Left ventricle myocardium superior (tissue), 1 donor: ENCODE measurements at places on chromosomes 7 and 10. TPM values are rescaled to one million over a fixed set of nuclear protein-coding genes. Genes with fewer than 3 reads are reported as not detected.

GRCh38 chr7:142478479-142479220, 220.8 kb upstream of the PRSS58 start:
- DNase-seq: no peak

DNA sequence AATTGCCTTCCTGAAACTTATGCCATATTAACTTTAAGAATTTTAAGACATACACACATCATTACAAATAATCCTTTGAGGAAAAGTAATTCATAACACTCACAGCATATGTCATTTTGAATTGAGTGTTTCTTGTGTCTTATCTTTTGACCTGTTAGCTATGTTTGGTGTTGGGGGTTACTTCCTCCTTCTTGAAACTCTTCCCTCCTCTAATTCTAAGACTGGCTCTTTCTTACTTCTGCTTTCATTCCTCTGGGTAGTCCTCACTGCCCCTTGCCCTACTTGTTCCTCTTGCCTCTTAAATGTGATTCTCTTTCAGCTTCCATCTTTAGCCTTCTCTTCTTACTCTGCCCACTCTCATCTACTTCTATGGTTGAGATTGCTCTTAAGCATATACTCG, 28.3 kb upstream of the PIP4K2A start:
- no peak for DNase-seq

GRCh38 chr7:96778263-96778662, 68.6 kb upstream of the SEM1 start:
- no peak for DNase-seq

DNA sequence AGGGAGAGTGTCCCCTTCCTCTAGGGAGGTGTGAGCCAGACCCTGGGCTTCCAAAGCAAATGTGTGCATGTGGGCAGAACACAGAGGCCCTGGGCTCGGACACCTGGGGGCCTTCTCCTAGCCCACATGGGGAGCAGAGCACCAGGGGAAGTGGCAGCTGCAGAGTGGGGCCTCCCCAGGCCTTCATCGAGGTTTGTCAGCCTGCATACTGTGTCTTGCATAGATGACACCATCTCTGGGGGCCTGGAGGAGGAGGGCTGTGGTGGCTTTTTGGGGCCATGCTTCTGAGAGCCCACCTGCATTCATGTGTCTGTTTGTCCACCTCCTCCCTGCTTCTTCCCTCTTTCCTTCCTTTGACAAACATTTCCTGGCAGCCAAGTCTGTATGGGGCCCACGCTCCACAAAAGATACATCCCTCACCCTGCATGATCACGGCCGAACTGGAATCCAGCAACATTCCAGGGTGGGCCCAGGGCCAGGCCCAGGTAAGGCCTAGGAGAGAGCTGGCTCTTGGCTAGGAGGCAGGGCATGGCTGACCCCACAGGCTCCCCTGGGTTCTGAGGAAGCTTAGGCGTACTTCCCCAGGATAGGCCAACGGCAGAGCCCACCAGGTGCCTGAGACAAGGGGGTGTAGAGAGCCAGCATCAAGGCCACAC, 79.2 kb downstream of the ZMIZ1 start:
- no peak for DNase-seq

The CH25H gene
- total RNA-seq: 0.25 TPM

GRCh38 chr10:55232553-55232952, 431.5 kb upstream of the PCDH15 start:
- DNase-seq: no peak

The CHAT gene
- not detected for total RNA-seq

The BLVRA gene
- total RNA-seq: 47.4 TPM

The UBE2H gene
- total RNA-seq: 121 TPM

DNA sequence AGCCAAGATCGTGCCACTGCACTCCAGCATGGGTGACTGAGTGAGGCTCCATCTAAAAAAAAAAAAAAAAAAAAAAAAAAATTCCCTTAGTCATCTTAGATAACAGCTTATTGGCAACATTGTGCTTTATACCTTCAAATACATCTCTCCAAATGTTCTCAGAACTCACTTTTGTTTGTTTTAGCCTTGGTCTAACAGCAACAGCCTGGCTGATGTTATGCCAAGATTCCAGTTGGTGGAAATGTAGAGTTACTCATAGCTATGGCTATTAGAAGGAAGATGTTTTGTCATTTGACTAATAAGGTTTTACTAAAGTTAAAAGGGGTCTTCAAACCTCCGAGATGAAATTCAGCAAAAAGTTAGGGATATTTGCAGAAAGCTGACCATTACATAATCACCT, 481.4 kb downstream of the NEBL start:
- no peak for DNase-seq

The SFTPA1 gene
- 0.17 TPM for total RNA-seq

- DNase-seq: no peak
Measured at GRCh38 chr7:15508258-15508657, 53.6 kb downstream of the AGMO start.

The ARHGEF35 gene
- total RNA-seq: 0.94 TPM

- no peak for DNase-seq
Measured at GRCh38 chr10:37701781-37702493, 155.5 kb downstream of the ZNF248 start.

The IQUB gene
- total RNA-seq: 0.32 TPM

GRCh38 chr7:55476852-55477780, 95.2 kb downstream of the VOPP1 start:
- DNase-seq: no peak

The NXPH1 gene
- total RNA-seq: not detected
